Liver (tissue), 10 donors: ENCODE measurements at places on chromosomes 4 and X. TPM values are rescaled to one million over a fixed set of nuclear protein-coding genes. Genes with fewer than 3 reads are reported as not detected.

The NSG1 gene
- 0.33 TPM for total RNA-seq

DNA sequence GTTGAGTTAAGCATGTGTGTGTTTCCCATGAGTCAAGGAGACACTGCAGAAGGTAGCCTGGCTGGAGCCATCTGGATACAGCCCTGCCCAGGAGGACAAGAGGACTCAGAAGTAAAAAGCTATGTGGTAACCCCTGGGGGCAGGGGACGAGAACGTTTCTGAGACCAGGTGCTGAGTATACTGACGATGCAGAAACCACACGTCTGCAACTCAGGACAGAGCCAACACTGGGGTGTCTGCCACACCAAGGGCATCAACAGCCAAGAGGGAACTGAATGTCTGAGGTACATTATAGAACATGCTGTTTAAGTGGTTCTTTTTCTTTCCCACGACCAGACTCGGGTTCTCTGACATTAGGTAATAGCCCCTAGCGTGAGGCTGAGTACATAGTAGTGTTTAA, 94.1 kb upstream of the GPR34 start:
- no peaks in the 10 kb centered on the region for H3K4me1 ChIP-seq
- no peaks in the 10 kb centered on the region for H3K27me3 ChIP-seq
- H3K27ac ChIP-seq, result no peak overlapping the region
- H3K36me3 ChIP-seq, result no peaks in the 10 kb centered on the region
- no peak for DNase-seq
- H3K4me3 ChIP-seq, result no peak overlapping the region

GRCh38 chr4:8726344-8726851, 133.8 kb downstream of the CPZ start:
- peaks cover 3% of the 10 kb centered on the region for H3K27me3 ChIP-seq
- H3K36me3 ChIP-seq, result no peaks in the 10 kb centered on the region
- no peak for DNase-seq
- no peak overlapping the region for H3K4me3 ChIP-seq
- H3K4me1 ChIP-seq, result no peaks in the 10 kb centered on the region

DNA sequence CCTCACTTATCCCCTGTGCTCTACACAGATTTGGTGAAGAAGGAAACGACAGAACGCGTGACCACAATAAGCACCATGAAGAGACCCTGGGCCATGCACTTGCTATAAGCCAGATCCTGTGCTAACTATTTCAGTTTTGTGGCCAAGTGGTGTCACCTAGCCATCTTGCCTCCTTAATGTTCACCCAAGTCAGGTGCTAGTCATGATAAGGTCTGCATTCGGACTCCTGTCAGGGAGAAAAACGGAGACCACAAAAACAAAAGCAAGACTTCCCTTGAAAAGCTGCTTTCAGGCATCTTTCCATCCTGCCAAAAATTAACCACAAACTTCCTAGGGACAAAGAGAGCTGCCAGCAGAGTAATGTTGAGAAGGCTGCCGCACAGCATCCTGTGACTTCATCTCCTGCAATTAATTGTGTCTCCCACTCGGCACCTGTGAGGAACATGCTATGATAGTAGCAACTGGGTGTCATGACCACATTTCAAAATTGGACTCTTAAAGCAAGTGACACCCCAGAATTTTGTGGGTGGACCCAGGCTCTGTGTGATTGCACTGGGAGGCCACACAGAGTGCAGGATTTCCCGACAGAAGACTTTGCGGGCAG, 8.8 kb upstream of the IDS start:
- no peak overlapping the region for H3K4me3 ChIP-seq
- H3K27ac ChIP-seq, result no peak overlapping the region
- no peaks in the 10 kb centered on the region for H3K36me3 ChIP-seq
- no peaks in the 10 kb centered on the region for H3K4me1 ChIP-seq
- H3K27me3 ChIP-seq, result no peaks in the 10 kb centered on the region

DNA sequence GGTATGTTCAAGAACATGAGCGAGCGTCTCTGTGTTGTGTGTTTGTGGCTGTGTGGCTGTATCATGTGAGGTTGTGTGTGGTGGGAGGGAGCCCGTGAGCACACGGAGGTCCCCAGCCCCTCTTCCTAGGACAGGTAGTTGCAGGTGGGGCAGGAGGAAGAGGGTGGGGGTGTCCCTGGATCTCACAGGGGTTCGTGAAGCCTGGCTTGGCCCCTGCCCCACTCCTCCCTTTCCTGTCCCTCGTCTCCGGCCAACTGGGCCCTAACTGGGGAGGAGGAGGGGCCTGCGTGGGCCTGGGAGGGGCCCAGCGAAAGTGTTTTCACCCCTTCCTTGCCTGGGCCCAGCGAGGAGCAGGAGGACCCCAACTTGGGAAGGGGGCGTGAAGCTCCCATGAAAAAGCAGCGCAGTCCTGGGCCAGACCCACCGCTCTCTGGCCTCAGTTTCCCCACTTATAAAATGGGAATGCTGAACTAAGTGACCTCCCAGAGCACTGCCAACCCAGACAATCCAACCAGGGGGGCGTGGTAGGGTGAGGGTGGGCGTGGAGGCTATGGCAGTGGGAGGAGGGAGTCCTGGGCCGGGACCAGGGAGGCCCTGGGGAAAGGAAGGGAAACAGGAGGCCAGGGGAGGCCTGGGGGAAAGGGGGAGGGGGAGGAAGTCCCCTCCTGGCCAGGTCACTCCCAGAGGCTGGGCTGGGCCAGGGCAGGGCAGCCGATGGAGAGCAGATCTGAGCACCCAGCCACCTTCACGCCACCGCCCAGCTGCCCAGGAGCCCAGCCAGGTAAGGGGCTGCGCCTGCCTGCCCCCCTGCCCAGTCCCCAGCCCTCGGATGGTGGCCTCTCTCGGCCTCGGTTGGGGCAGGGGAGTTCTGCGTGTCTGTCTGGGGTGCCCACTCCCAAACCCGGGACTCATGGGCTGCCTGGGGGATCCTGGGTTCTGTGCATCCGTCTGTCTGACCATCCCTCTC, at the start of gene AVPR2:
TSS of gene AVPR2 (plus strand) at position 683 of the 967 bp plus-strand sequence. CDS start 473 bp downstream, outside the sequence.
- no peaks in the 10 kb centered on the region for H3K36me3 ChIP-seq
- H3K27me3 ChIP-seq, result no peaks in the 10 kb centered on the region
- no peak within 1 kb of the TSS for H3K27ac ChIP-seq
- H3K4me3 ChIP-seq, result no peak within 1 kb of the TSS
